Activated naive CD8-positive, alpha-beta T cell treated with anti-CD3 and anti-CD28 coated beads for 36 hours (primary cell): ENCODE measurements at places on chromosomes 3 and 15. TPM values are rescaled to one million over a fixed set of nuclear protein-coding genes. Genes with fewer than 3 reads are reported as not detected.
A peak's percentile ranks its signal among the peaks of the same experiment; 100 is the strongest.

GRCh38 chr15:63234451-63234870 is 42.9 kb upstream of the APH1B start:
- no peak for DNase-seq

DNA sequence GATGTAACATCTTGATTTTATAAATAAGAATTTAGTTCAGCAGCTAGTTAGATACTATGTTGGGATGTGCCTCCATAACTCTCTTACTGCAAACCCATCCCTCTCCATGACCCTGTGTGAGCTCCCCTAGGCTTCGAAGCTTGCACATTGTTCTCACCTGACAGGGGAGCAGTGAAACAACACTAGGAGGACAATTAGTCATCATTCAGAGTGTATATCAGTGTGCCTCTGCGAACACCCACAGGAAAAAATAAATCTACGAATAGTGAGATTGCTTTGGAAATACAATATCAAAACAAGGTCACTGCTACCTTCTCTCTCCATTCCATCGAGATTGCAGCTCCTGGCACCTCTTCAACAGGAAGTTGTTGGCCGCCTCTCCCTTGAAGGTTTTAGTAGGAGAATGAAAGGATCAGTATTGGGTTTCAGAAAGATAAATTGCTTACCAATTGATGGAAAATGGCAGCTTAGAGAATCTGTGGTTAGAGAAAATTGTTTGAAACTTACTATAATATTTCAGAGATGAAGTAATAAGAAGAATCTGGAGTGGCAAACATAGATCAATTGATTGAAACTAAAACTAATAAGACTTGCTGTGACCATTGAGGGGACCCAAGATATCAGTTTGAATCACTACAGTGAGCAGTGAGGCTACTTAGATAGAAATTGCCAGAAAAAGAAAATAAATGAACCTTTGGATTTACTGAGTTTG is 103.2 kb downstream of the CHL1 start:
- DNase-seq: no peak

DNA sequence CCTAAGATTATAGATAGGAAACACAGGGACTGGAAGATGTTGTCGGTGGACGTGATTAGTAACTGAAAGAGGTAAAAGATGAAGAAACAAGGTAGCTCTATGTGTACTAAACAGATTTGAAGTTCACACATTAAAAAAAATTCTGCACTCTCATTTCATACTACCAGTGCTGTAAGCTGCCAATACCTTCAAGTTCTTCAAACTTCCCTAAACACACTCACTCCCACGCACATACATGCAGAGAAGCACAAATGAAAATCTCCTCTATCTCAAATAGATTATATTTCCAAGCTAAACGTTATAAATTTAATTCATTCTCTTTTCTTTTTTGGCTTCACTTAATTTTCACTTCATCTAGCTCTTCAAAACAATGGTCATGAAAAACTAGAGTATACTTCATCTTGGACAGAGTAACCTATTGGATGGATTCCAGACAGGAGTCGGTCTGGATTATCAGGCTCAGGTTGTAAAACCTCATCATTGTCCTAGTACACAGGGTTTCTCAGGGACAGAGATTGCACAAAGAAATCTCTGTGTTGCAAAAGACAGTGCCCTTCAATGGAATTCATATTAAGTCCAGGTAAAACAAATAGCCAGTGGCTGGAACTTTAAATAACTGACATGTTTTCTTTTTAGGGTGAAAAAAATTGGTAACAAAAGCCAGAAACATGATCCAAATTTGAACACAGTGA is 408.1 kb upstream of the ZNF385D start:
- DNase-seq: no peak

- no peak for DNase-seq
Measured at GRCh38 chr3:46749129-46749528, 31.5 kb upstream of the PRSS50 start.

DNA sequence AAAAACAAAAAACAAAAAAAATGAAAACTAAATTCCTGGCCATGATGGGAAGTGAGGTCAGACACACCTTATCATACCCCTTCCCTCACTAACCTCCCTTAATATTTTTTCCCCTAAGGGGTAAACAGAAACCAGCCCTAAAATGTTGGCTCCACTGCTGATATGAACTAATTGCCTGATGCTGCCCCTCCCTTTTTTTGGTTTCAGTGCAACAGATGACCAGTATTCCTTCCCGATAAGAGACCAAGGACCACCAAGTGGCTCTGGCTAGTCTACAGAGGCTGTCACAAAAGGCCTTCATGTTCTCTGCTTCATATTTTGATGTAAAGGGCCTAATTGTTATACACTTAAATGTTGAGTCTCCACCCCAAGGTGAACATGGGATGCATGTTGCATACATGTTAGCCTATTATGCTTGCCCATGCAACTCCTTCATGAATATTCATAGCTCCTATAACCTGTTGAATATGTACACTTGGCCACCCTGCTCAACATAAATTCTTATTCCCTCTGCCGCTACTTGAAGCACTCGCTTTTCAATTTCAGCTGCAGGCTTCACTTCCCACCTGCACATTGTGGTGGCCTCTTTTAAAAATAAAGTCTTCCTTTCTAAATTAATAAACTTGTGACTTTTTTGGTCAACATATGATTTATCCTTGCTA is 12.3 kb upstream of the STAC start:
- no peak for DNase-seq

- no peak for DNase-seq
Measured at GRCh38 chr3:43215663-43216275, 70.6 kb upstream of the SNRK start.

GRCh38 chr3:20552605-20553275 is 366.7 kb upstream of the SGO1 start:
- DNase-seq: no peak

DNA sequence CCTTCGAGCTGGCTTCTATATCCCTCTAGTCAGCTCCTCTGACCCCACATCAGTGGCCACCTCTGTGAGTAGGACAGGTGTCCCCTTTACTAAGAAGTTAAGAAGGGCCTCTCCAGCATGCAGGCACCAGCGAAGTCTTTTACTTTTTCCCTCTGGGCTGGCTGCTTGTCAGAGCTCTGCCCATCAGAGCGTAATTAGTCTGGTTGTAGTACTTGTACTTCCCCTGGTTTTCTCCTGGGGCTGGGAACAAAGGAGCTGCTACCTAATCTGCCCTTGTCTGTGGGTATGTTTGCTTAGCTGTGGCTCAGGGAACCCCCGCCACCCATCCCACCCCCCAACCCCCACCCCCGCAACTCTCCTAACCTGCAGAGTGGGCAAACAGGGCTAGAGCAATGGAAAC is 27.4 kb upstream of the ALPK3 start:
- no peak for DNase-seq

DNA sequence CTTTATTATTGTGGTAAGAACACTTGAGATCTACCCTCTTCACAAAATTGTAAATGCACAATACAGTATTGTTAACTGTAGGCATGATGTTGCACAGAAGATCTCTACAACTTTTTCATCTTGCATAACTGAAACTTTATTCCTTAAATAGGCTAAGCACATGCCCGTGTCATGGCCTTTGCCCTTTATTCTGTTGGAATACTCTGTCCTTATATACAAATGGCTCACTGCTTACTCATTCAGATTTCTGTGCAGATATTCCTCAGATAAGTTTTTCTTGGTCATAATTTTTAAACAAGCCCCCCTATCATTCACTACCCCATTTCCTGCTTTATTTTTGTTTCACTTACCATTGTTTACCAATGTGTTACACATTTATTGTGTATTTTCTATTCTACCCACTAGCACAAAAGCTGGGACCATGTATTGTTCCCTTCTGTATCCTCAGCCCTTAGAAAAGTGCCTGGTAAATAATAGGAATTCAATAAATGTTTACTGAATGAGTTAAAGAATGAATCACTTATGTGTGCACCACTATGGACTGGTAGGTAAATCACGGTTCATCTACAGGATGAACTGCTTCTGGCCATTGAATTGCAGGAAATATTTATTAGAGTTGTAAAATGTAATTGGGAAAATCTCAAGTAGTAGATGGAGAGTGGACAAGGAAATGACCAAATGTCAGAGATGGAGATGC is 151.0 kb downstream of the CPNE4 start:
- no peak for DNase-seq

GRCh38 chr3:24944805-24945520 is 450.3 kb upstream of the THRB start:
- no peak for DNase-seq

GRCh38 chr3:129032716-129033115 is 27.9 kb upstream of the GP9 start:
- no peak for DNase-seq

- no peak for DNase-seq
Measured at GRCh38 chr3:56899078-56899477, 97.3 kb upstream of the ARHGEF3 start.

- DNase-seq: no peak
Measured at GRCh38 chr3:53312832-53313231, 34.5 kb downstream of the DCP1A start.

DNA sequence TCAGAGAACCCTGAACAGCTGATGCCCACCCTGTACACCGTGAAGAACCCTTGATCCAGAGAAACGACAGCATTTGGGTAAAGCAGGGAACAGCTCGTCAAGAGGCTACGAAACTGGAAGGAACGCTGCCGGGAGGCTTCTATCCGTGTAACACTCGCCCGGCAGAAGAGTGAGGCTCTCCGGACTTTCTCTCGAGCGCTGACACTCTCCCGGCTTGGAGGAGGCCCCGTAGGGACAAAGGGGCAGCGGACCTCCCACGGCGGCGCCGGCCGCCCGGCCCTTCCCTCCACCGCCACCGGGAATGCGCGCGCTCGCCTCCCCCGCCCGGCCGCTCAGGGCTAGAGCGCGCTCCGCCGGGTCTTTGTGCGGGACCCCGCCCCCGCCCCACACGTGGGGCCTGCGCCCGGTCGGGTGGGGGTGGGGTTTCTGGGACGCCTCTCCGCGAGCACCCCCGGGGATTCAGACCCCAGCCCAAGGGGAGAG is 1.7 kb downstream of the HYAL2 start:
- peak; percentile 74 for DNase-seq

DNA sequence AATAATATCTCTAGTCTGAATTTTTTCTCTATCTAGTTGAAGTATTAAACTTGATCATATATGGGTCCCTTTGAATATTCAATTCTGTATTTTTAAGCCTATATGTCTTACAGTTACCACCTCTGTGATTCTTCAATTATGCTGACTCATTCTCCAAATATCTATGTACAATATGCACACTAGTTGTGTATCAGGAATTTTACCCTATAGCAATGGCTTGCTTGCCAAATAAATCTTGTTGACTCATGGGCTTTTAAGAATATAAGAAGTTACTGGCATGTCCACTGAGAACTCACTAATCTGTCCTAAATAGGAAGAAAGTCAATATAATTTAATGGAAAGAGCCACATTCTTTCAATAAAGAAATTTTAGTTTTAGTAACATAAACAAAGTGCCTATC is 656.3 kb downstream of the RBMS3 start:
- DNase-seq: no peak

DNA sequence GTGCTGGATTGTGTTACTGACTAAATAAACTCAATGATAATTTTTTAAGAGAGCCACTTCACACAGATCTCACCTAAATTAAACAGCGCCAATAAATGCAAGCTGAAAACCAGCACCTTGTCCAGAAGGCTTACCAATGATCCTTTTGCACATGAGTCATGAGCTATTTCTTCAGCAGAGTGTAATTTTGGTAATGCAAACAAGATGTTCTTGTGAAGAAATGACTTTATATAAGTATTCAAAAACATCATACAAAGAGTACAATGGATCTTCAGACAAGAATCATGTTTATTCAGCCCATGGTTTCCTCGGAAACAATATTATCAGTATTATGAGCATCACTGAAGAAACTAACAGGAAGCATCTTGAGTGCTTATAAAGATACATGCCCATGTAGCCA is 263.8 kb upstream of the UBE2E2 start:
- DNase-seq: no peak

GRCh38 chr15:92681141-92681631 is 25.6 kb upstream of the FAM174B start:
- DNase-seq: no peak

DNA sequence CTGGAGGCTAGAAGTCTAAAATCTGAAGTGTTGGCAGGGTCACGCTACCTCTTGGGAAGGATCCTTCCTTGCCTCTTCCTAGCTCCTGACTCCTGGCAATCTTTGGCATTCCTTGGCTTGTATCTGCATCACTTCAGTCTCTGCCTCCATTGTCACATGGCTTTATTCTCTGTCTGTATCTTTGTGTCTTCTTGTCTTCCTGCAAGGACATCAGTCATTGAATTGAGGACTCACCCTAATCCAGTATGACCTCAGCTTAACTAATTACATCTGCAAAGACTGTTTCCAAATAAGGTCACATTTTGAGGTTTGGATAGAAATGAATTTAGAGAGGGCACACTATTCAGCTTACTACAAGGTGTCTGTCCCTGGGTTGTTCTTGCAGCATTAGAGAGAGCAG is 31.1 kb upstream of the UTS2B start:
- no peak for DNase-seq

- DNase-seq: no peak
Measured at GRCh38 chr3:181913254-181913653, 201.5 kb downstream of the SOX2 start.

GRCh38 chr3:38573111-38573510 is 76.4 kb downstream of the SCN5A start:
- DNase-seq: no peak

- DNase-seq: no peak
Measured at GRCh38 chr3:143720381-143720780, 127.9 kb downstream of the SLC9A9 start.

DNA sequence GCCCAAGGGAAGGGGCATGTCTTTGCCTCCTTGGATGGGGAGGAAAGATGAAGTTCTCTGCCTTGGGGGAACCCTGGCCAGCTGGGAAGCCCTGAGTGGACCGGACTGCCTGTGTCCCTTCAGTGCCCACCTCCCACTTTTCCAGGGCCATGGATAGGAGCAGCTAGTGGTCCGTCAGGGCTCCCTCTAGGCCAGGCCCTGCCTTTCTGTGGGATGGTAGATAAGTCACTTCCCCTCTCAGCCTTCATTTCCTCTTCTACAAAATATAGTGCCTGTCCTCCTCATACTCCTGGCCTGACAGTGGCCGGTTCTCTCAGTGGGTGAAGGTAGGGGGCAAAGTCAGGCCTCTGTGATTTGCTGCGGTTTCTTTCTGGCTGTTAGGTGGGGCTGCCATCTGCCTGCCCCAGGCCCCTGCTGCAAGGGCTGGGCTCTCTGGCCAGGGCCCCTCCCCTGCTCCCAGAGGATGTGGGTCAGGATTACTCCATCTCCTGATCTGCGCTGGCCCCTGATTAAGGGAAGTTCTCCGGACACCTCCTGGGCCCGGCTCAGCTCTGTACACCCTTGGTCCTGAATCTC is 1.4 kb downstream of the PLEKHO2 start:
- DNase-seq: no peak

GRCh38 chr3:52442409-52443267 is 2.3 kb downstream of the SEMA3G start:
- DNase-seq: no peak

CD276 gene
- total RNA-seq: 1.6 TPM

SLC28A1 gene
- not detected for total RNA-seq

P2RY1 gene
- 0.52 TPM for total RNA-seq

DOCK3 gene
- 1.9 TPM for total RNA-seq

PRTG gene
- total RNA-seq: not detected

COPG1 gene
- 128 TPM for total RNA-seq

GOLGA6L4 gene
- 0.86 TPM for total RNA-seq

KIF15 gene
- total RNA-seq: 36.7 TPM

SPESP1 gene
- 1.4 TPM for total RNA-seq
